ENCODE measurements at places on chromosomes 4 and X.

- DNase-seq, result peak; percentile 7
These were observed 68.8 kb downstream of the DDX60L start for GRCh38 chr4:168411318-168412150.

DNA sequence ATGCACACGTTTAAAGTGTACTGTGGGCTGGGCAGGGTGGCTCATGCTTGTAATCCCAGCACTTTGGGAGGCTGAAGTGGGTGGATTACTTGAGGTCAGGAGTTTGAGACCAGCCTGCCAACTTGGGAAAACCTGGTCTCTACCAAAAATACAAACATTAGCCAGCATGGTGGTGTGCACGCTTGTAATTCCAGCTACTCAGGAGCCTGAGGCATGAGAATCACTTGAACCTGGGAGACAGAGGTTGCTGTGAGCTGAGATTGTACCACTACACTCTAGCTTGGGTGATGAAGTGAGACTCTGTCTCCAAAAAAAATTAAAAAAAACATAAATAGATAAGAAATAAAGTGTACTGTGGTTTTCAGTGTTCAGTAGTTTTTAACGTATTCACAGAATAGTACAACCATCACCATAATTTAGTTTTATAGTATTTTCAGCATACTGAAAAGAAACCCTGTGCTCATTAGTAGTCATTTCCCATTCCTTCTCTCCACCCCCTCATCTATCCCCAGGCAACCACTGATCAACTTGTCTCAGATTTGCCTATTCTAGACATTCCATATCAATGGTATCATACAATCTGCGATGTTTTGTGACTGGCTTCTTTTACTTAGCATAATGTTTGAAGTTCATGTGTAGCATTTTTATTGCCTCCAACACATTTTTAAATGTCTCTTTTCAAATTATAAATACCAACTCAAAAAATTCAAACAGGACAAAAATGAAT, 19.1 kb downstream of the SLAIN2 start:
- DNase-seq, result peak; percentile 88

DNA sequence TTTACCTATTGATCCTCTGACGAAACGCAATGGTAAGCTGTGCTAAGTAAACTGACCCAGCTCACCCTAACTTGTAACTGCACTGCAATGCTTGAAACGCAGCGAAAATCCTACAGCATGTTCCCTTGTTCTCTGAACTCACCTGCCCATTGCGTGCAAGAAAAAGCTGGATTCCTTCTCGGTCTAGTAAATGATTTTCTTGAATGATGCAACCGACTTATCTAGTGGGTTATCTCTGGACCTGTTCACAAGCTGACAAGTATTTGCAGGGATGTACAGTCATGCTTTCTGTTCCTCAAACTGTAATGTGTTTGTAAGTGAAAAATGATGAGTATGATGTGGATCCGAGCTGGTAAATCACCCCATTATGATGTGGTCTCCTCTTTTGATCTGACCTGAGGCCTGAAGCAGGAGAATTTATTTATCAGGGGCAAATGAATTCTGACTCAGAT, 140.1 kb downstream of the BTC start:
- peak; percentile 26 for DNase-seq

GRCh38 chrX:3598709-3599108, 114.7 kb downstream of the PRKX start:
- no peak for DNase-seq

DNA sequence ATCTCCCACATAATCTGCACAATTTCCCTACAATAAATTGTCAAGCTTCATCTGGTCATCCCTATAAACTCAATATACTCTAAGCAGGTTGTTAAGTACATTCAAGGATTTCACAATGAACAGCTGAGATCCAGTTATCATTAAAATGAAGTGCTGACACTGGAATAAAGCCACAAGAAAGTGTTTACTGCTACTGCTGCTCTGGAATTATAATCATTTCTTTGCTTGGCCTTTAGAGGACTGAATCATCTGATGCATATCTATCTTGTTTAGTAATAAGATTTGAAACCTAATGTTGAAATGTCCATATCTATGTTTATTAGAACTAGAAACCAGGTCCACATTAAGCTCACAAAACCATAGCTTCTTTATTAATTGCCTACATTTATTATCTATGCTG, 338.6 kb upstream of the ZFP42 start:
- peak; percentile 83 for DNase-seq

- DNase-seq, result no peak
These were observed 76.8 kb downstream of the IL15 start for GRCh38 chr4:141713185-141713584.

GRCh38 chr4:56241500-56241899, 145.8 kb downstream of the AASDH start:
- no peak for DNase-seq

- DNase-seq, result peak; percentile 59
These were observed 704 bp upstream of the SEPSECS start for GRCh38 chr4:25160714-25161592.

- no peak for DNase-seq
These were observed 34.9 kb downstream of the FHDC1 start for GRCh38 chr4:152971053-152971452.

GRCh38 chrX:149497626-149498025, 7.5 kb downstream of the IDS start:
- DNase-seq, result peak; percentile 78

- no peak for DNase-seq
These were observed 28.6 kb upstream of the ARHGAP24 start for GRCh38 chr4:85446141-85446861.

DNA sequence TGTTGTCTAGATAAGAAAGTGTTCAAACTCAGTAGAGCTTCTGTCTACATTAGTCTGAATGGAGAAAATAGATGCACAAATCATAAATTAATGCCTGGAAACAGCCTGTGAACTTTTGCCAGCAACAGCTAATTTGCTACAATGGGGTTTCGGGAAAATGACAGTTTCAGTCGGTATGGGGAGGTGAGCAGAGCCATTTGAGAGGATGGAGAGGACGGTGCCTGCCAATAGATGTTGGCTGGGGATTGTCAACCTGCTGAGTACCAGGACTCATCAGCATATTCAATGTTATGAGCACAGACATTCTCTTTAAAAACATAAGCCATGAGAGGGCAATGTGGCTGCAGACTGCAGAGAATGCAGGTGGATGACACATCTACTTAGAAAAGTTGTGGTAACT, 230.3 kb upstream of the PCDH18 start:
- DNase-seq, result no peak

GRCh38 chrX:49799828-49800227, 29.3 kb upstream of the PAGE4 start:
- no peak for DNase-seq

- DNase-seq, result no peak
These were observed 66.2 kb downstream of the VCX3A start for GRCh38 chrX:6468706-6469105.

DNA sequence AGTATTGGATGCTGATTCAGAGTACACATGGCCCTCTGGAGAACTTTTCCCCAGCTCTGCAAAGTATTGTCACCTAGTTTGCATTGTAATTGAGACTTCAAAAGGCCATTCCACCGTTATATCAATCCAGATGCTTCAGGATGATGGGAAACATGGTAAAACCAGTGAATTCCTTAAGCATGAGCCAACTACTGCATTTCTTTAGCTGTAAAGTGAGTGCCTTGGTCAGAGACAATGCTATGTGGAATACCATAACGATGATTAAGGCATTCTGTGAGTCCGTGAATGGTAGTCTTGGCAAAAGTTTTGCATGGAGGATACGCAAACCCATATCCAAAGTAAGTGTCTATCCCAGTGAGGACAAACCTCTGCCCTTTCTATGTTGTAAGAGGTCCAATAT, 355.2 kb downstream of the DCAF12L2 start:
- no peak for DNase-seq

DNA sequence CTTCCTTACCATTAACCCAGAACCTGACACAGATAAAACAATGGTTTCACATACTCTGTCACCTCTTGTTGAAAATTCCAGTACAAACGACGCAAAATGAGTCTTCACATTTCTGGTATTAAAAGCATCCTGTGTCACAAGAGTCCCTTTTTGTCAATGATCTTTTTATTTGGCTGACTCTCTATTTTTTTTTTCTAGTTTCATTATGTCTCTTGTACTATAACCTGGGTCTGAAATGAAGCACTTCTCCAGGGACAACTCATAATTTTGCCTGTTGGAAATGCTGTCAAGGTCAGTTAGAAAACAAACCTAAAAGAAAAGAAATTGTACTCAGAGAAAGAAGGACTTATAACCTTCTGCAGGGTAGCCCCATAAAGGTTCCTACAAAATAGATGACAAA, 93.1 kb downstream of the NR3C2 start:
- no peak for DNase-seq

DNA sequence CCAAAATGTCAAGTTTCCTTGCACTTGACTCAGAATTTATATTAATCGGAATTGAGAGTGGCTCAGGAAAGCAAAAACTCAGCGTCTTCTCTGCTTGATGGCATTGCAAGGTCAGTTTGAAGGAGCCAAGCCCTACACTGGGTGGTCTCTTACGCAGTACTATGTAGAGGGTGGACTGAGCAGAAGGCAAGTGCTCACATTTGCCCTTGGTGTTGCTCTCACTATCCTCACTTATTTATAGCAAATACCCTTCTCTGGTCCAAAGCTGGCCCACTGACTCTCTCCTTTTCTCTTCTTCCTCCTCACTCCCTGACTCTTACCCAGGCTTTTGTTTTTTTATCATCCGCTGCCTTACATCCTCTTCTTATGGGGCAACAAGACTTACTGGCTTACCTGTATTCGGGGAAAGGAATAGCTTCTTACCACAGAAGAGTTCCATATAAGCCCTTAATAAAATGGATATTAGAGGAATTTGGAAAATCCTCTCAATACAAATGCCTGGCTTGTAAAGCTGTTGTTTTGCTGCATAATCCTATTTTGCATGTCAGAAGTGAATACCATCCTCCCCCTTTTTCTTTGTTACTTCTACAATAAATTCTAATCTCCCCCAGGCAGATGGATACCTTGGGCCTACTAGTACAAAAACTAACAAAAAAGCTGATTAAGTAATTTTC, 24.8 kb upstream of the GATB start:
- DNase-seq, result no peak

DNA sequence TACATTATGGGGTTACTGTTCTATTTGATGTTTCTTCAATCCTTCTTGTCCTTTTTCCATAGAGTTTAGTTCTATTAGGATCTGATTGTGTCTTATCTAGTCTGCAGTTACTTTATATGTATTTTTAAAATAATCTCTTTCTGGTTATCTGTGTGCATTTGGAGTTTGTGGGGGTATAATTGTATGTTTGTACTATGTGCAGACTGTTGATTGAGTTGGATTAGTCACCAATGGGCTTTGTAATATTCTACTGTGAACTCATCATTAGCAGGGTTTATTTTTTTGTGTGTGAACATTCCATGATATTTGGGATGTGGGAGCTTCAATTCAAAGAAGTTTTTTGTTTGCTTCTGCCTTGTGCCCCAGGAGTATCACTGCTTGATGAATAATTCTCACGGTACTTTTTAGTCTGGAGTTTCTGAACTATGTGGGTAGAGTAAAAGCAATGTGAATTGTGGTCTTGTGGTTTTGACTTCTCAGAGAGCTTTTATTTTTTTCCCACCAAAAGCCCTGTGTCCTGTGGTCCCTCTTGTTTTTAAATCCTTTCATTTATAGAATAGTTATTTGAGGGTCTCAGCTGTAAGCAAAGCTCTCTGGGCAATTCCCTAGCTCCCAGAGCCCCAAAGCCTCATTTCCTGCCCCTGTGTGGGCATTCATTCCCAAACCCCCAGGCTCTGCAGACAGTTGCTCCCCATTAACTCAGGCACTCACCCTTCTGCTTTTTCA, 127.8 kb downstream of the PHKA2 start:
- DNase-seq, result peak; percentile 55

- DNase-seq, result peak; percentile 26
These were observed 12.1 kb downstream of the TIGD2 start for GRCh38 chr4:89123451-89123851.

DNA sequence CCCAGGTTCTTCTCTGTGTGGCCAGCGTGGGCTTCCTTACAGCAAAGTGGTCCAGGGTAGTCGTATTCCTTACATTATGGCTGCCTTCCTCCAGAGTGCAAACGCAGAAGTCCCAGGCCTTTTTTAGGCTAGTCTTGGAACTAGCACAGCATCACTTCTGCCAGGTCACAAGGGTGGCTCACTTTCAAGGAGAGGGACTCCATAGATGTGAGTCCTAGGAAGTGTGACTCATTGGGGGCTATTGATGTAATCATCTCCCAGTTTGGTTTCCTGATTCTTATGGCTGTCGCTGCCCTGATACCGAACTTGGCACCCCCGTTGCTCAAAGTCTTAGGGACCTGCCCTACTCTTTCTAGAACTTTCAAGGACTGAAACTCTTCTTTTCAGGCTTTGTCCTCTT, 140.0 kb downstream of the DCK start:
- DNase-seq, result peak; percentile 15

GRCh38 chrX:130805903-130806302, 97.1 kb downstream of the ENOX2 start:
- DNase-seq, result no peak

- DNase-seq, result no peak
These were observed at the start of gene OTUD5 for GRCh38 chrX:48957477-48957826. Gene OTUD5, minus strand, starts transcription at chrX:48957607. Its CDS starts 37 bp downstream, at chrX:48957570.

DNA sequence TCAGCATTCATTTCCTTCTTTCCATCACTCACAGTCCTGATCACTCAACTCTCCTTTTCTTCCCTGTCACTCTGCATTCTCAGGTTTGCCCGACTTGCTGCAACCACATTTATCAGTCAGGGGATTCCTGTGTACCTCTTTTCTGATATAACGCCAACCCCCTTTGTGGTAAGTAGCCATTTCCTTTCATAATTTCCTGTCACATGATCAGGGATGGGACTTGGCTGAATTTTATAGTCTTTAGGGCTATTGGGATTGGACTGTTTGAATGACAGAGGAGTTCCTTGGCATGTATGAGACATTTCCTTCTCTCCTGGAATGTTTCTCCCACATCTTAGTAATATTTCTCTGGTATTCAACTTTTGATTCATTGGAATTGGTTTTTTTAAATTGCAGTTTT, 11.0 kb downstream of the PGM2 start:
- DNase-seq, result peak; percentile 92

DNA sequence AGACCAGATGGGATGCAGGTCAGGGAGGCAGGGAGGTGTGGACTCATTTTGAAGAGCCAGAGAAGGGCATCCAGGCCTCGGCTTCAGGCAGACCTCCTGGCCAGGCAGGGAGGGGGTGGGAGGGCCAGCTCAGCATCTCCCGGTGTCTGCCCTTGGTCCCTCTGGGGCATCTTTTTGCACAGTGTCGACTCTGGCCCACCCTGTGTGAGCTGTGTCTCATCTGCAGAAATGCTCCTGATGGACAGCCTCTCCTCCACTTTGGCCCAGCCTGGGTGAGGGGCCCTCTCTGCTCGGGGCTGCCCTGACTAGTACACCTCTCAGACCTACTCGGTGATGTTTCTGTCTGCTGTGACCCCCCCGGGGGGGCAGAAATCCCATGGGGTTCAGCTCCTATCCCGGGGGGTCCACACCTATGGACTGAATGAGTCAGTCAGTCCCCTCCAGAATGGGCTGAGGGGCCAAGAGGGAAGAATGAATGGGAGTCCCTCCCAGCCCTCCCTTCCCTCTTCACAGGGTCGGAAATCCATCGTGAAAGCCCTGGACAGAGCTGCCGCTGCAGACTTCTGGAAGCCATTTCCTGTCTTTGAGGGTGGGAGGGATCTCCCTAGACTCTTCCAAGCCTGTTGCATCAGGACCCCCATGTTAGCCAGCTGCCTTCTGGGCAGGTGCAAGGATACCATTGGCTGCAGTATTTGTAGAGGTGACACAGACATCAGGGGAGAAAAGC, 196.7 kb upstream of the PSAPL1 start:
- peak; percentile 34 for DNase-seq

GRCh38 chr4:1626151-1626550, 58.0 kb downstream of the FAM53A start:
- DNase-seq, result no peak

- peak; percentile 46 for DNase-seq
These were observed 64.7 kb upstream of the EXOC1L start for GRCh38 chr4:55754754-55755350.

Measured in EH (cell line).